ENCODE measurements at places on chromosomes 13 and 19.

DNA sequence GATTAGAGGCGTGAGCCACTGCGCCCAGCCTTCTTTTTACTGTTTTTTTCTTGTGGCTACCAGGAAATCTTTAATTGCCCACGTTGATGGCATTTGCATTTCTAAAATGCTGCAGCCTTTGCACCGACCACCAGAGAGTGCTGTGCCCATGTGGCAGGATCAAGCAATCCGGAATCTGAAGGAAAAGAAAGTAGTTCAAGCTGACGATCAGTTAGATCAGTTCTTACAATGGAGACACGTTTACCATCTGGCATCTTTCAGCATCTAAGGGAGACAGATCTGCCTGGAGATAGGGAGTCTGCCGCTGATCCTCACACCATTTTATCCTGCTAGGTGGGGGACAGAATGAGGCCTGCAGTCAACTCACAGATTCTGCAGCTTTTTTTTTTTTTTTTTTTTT is 19.9 kb downstream of the TINCR start:
- DNase-seq, result peak; percentile 2

DNA sequence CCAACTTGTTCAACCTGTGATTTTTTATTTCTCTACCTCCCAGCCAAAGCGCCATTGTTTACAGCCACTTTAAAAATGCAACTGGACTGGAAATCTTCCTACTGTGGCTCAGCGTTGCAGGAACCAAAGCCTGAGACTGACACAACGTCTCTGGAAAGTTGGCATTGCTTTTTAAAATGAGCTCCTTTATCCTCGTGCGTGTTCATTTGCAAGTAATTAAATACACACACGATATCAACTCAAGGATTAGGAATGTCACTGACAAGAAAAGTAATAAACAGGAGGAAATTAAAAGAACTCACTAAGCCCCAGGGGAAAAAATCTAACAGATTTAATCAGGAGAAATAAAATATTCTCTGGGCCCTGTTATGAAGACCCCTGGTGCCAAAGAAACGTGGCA is 184.6 kb upstream of the IRS2 start:
- no peak for DNase-seq

- DNase-seq, result no peak
Observed at GRCh38 chr13:66216728-66217127, 1013.4 kb downstream of the PCDH9 start.

GRCh38 chr19:30023330-30023729 is 81.3 kb downstream of the URI1 start:
- DNase-seq, result no peak

GRCh38 chr19:11338569-11339253 is 746 bp downstream of the RAB3D start:
- DNase-seq, result no peak

DNA sequence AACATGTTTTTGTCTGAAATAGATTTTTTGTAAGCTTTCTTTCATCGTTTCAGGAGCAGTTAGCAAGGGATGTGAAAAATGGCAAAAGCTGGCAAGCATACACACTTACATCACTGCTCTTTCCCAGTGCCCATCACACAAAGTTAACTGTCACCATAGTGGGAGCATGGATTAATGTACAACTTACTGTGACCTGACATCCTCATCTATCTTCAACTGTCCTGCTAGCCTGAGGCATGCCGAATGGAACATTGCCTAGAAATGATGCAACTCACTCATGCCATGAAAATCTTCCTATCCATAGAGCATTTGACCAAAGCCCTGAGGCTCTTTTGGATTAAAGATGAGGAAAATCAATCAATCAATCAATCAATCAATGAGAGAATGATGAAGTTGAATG is 491.7 kb upstream of the SLC10A2 start:
- no peak for DNase-seq

DNA sequence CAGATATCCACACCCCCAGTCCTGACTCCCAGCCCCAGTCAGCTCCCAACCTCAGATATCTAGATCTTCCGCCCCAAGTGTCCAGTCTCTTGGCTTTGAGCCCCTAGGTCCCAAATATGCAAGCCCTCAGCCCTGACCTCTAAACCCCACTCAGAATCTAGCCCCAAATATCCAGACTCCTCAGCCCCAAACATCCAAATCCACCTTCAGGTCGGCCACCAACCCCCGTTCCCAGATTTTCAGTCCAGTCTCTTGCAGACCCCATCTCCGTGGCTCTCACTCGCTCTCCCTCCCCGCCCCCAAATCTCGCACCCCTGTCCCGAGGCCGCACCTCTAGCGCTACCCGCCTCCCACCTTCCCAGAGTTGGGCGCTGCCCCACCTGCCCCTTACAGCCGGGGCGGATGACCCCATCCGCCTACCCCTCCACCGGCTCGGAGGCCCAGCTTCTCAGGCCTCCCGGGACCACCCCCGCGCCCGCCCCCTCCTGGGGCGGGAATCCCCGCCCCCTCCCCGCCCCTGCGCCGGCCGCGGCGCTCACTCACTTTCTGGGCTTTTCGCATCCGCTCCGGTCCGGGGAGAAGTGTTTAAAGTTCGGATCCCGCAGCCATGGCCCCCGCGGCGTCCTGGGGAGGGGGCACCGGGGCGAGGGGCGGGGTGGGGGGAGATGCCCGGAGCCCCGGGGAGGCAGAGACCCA is 604 bp downstream of the ERFL start:
- no peak for DNase-seq

- no peak for DNase-seq
Observed at GRCh38 chr13:86585835-86586234, 786.6 kb upstream of the SLITRK6 start.

DNA sequence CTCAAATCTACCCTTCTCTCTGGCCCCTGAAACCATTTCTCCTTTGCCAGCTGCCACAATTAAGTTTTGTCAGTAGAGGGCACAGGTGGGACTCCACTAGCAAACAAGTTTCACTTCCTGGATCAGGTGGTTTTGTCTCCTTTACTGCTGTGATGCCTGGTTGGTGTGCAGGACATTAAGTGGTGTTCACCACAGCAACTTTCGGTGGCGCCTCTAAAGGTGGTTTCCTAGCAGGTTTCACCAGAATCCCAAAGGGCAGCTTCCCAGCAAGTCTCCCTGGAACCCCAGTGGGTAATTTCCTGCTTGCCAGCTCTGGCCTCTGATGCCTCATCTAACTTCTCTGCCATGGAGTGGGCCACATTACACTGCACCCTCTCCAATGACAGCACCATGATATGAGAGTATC is 16.6 kb downstream of the MED4 start:
- no peak for DNase-seq

- DNase-seq, result no peak
Observed at GRCh38 chr19:38061294-38061693, 154.3 kb downstream of the SIPA1L3 start.

DNA sequence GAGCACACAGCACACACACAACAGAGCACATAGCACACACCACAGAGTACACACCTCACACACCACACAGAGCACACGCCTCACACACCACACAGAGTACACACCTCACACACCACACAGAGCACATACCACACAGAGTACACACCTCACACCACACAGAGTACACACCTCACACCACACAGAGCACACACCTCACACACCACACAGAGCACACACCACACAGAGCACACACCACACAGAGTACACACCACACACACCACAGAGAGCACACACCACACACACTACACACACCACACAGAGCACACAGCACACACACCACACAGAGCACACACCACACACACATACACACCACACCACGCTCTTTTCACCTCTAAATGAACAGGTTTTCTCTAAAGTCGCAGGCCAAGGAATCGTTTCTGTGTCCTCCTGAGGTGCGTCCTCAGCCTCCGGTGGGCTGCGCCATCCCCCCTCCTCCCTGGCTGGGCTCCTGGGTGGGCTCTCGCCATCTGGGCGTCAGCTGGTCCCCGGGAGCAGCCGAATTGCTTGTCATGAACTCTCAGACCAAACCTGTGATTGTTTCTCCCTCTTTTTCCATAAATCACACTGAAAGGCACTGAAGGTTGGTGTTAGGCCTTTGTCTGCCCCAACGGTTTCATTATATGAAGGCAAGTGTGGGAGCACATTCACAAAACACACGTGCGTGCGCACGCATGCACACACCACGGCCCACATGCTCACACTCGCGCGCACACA is 37.4 kb downstream of the TMEM255B start:
- no peak for DNase-seq

GRCh38 chr13:30466841-30467252 is 1.1 kb upstream of the HMGB1 start:
- DNase-seq, result no peak

DNA sequence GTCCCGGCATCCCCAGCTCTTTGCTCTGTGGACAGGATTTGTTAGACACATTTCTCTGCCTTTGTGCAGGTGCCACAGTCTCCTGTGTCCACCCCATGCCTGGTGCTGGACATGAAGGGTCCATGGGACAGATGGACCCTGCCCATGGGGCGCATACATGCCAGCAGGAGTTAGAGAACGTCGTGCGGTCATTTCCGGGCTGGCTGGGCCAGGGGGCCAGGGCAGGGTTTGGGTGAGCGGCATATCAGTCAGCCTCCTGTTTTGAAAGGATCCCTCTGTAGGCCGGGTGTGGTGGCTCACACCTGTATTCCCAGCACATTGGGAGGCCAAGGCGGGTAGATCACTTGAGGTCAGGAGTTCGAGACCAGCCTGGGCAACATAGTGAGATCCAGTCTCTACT is 11.0 kb downstream of the KLHL26 start:
- DNase-seq, result no peak

GRCh38 chr19:45526143-45526542 is 18.9 kb downstream of the VASP start:
- peak; percentile 77 for DNase-seq

- DNase-seq, result no peak
Observed at GRCh38 chr13:19890030-19890429, 26.6 kb upstream of the ZMYM5 start.

DNA sequence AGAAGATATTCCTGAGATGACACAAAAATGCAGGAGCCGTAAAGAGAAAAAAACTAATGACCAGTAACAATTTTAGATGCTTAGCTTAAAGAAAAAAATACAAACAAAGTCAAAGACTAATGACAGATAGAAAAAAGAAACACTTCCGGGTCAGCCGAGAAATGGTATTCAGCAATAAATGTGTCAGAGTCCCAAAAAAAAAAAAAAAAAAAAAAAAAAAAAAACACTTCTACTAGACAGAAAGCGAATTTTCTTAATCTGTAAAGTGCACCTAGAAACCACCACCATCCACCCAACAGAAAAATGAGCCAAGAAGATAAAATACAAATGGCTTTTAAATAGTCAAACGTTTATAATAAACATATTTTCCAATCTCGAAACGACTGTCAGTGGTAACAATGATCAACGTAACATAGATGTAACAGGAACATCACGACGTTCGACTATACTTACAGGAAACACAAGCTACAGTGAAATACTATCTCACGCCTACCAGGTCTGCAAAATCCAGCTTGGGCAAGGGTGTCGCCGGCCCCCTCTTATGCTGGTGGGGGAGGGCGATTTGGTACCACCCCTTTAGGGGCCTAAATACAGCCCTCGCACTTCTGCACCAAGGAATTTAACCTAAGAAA is 10.6 kb downstream of the ABHD17A start:
- DNase-seq, result no peak

- DNase-seq, result no peak
Observed at GRCh38 chr19:2503521-2504109, 27.7 kb downstream of the GADD45B start.

DNA sequence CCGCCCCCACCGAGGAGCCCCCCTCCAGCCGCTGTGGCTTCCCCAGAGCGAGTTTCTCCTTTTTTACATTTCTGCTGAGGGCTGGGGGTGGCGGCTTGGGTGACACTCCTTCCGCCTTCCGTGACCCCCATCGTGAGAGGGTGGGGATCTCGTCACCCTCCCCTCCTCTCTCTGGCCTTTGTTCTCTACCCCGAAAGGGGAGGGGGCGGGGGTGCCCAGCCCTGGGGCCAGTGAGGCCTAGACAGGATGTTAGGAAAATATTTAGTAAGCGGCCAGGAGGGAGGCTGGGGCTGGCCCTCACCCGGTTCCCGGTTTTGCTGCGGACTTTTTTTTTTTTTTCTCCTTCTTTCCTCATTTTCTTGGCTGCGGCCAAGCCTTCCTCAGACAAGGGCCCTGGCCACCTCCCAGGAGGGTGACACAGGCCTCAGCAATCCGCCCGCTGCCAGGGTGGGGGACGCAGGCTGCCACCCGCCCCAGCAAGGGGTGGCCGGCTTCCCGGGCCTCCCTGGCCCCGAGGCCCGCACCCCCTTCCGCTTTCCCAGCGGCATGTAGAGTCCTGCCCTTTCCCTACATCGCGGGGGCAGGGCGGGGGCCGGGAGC is 3.9 kb downstream of the MIDN start:
- DNase-seq, result peak; percentile 87

- no peak for DNase-seq
Observed at GRCh38 chr13:60210510-60211330, 47.0 kb upstream of the DIAPH3 start.

DNA sequence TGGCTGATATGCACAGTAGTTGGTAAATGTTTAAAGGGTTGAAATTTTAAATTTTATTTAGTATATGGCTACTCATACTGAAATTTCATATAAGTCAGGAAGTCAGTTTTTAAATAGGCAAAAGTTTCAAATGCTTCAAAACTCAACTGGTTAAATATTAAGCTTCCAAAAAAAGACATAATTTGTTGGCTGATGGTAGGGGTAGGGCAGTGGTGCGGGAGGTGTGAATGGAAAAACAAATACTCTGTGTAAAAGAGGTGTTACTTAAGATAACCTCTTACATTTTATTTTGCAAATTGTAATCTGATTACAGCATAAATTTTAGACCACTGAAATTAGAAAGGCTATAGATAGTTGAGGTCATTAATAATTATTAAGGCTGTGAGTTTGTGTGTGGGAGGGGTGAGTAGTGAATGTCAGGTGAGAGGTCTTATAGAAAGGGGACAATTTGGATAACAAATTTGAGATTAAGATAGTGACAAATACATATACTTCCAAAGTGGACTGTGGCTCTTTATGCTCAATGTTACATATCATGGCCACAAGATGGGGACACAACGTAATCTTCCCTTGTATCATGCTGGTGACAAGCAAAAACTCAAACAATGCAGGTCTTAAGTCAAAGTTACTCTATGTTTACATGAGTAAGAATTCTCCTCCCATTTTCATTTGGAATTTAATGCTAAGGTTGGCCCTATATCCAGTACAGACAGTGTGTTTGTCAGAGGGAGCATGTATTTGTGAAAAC is 36.6 kb upstream of the OXGR1 start:
- DNase-seq, result peak; percentile 56

GRCh38 chr19:44111910-44112463 is 1.2 kb upstream of the ZNF225 start:
- DNase-seq, result peak; percentile 24

GRCh38 chr13:20294497-20294896 is 62.4 kb upstream of the GJB6 start:
- DNase-seq, result no peak

- no peak for DNase-seq
Observed at GRCh38 chr13:105063676-105064075, 1471.8 kb downstream of the EFNB2 start.

- no peak for DNase-seq
Observed at GRCh38 chr13:101178406-101178805, 237.9 kb downstream of the NALCN start.

Measured in pons (tissue), 1 donor.